ENCODE measurements at places on chromosomes 1 and 21.
A peak's percentile ranks its signal among the peaks of the same experiment; 100 is the strongest.

DNA sequence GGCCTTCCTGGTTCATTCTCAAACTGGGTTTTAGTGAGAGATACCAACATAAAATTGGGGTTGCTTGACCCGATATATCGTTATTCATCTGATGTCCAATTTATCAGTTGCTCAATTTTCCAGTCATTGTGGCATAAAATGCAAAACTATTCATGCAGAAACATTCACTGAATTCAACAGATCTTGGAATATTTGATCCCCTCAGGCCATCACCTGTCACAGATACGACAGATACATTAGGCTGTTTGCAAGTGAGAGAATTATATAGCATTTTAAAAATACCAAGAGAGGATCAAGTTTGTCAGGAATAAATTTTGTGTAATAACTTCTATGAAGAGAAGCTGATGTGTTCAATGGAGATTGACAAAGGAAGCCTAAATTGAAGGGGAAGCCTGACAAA is 67.1 kb downstream of the MAP10 start:
- DNase-seq: no peak

- DNase-seq: no peak
Measured at GRCh38 chr21:38771536-38771935, 34.2 kb upstream of the ETS2 start.

GRCh38 chr1:99331083-99331482 is 66.8 kb downstream of the PLPPR4 start:
- DNase-seq: no peak

GRCh38 chr1:221161571-221162041 is 282.4 kb downstream of the HLX start:
- peak; percentile 81 for DNase-seq

DNA sequence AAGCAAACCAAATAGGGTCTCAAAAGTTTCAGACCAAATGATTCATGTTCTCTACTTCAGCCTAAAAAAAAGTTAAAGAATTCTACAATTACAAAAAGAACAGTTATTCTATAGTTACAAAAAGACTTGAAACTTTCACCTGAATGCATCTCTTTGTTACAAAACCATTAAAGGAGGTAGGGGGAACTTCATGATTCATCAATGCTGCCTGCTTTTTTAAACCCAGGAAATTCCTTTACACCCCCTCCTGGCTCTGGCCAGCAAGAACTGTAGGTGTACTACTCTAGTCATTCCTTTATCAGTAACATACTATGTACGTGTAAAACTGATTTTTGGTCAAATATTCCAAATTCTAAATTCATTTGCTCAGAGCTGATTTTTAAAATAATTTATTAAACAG is 5.0 kb downstream of the FAF1 start:
- no peak for DNase-seq

DNA sequence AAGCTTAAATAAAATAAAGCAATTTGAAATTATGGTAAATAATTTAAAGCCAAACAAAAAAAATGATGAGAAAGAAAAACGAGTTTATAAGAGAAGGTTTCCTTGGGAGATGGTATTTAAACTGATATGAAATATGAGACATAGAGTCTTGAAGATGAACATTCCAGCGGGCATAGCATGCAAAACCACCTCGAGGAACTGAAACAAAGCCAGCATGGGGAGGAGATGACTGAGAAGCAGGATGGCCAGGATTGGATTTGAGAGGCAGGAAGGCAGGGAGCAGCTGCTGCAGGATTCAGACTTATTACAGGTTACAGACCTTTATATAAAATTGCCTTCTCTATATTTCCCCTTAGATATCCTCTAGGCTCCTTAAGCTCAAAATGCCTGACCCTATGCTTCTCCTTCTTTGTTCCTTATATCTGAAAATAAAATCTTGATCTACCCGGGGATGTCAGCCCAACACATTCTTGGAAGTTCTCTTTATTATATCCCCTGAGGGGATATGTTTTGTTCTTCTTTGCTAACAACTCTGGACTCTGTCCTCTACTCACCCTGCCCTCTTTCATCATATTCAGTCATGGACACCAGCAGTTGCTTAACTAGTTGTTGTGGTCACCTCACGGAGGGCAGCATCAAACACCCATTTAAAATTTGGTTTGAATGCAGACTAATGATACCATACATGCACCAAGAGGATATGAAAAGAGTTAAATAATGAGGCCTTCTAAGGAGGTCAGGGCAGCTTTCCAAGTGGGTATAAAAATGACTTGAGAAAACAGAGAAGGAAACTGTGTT is 719.1 kb upstream of the B3GALT2 start:
- no peak for DNase-seq

All from suppressor macrophage (primary cell).